ENCODE measurements at places on chromosomes 16 and 17. TPM values are rescaled to one million over a fixed set of nuclear protein-coding genes. Genes with fewer than 3 reads are reported as not detected.

GRAPL gene
- total RNA-seq = 1.1 TPM

ZFPM1 gene
- total RNA-seq = 0.89 TPM

GABARAP gene
- 324 TPM for total RNA-seq

LPCAT2 gene
- 14.8 TPM for total RNA-seq

ANKS4B gene
- total RNA-seq = not detected

ARSG gene
- 3.0 TPM for total RNA-seq

KRTAP16-1 gene
- not detected for total RNA-seq

TLCD2 gene
- total RNA-seq = 2.6 TPM

ATP1B2 gene
- total RNA-seq = 2.7 TPM

GRCh38 chr17:4576729-4577322 lies 7.5 kb upstream of the SMTNL2 start:
- no peak overlapping the region for H3K4me3 ChIP-seq
- peaks cover 2% of the 10 kb centered on the region for H3K27me3 ChIP-seq
- peak; percentile 62 for DNase-seq
- no peaks in the 10 kb centered on the region for H3K36me3 ChIP-seq
- H3K4me1 ChIP-seq = peaks cover 29% of the 10 kb centered on the region

DNA sequence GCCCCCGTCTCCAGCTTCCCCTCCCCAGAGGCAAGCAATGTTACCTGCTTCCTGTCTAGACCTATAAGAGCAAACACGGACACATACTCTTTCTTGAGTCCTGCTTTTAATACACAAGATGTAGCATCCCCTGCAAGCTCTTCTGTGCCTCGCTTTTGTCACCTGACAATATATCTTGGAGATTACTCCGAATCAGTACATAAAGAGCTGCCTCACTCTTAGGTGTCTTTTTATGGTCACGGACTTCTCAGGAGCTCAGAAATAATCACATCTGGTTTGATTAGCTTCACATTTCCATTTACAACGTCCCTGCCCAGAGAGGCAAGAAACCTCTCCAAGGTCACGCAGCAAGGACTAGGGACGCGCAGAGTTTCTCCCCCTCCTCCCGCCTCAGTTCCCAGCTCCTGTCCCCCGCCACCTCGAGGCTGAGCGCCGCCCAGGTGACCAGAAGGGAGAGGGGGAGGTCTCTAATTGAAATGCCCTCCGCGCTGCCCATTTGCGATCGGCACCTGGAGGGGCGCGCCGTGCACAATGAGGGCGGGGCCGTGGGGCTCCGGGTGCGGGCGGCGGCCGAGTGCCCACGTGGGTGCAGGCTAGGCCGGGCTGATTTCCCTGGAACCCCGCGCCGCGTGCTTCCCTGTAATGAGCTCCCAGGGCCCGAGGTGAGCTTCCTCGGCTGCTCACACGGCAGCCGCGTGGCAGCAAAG lies 13.8 kb upstream of the SEZ6 start:
- no peak overlapping the region for H3K27ac ChIP-seq
- no peaks in the 10 kb centered on the region for H3K36me3 ChIP-seq
- peaks cover 80% of the 10 kb centered on the region for H3K27me3 ChIP-seq
- no peaks in the 10 kb centered on the region for H3K4me1 ChIP-seq
- no peak overlapping the region for H3K4me3 ChIP-seq
- no peak for DNase-seq

DNA sequence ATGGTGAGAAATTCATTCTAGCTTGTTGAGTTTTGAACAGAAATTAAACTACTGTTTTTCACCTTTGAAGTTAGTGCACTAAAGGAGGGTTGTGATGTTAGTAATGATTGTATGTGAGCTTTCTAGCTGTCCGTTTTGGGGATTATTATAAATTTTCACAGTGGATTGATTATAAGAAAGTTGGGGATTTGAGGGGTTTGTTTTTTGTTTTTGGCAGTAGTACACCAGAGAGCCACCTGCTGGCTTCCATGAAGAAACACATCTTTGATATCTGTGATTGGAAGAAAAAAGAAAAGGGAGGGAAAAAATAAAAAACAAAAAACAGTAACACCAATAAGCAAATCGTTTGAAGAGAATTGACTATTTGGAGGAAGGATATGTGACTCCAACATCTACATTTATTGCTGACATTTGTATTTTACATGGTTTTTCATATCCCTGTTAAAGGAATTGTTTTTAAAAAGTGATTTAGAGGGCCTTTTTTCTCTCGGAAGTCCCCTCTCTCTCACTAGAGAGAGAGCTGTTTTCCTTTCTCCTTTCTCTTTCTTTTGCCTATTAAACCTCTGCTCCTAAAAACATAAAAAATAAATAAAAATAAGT lies 1469.5 kb upstream of the GOT2 start:
- H3K4me1 ChIP-seq = no peaks in the 10 kb centered on the region
- H3K27me3 ChIP-seq = no peaks in the 10 kb centered on the region
- no peak overlapping the region for H3K27ac ChIP-seq
- H3K4me3 ChIP-seq = no peak overlapping the region
- DNase-seq = peak; percentile 42

DNA sequence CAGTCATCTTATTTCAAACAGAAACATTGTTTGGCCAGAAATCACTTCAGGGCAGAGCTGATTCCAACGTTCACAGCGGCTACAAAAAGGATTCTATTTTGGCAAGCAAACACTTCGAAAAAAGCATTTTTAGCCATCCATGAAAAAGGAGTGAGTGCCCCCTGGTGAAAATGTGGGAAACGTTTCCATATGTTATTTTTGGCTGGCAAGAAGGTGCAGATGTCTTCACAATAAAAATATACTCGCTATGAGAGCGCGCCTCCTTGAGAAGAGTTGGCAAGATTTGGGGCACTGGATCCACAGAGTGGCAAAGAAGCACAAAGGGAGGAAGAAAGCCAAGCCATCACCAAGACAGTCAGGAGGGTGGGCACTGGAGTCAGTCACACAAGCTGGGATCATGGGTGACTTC lies 191.1 kb downstream of the CHD9NB start:
- H3K36me3 ChIP-seq = no peaks in the 10 kb centered on the region
- no peak overlapping the region for H3K27ac ChIP-seq
- peak; percentile 61 for DNase-seq
- no peaks in the 10 kb centered on the region for H3K27me3 ChIP-seq

GRCh38 chr16:66416939-66417700 lies 10.0 kb upstream of the BEAN1 start:
- no peak for DNase-seq
- no peak overlapping the region for H3K27ac ChIP-seq
- no peak overlapping the region for H3K4me3 ChIP-seq
- peaks cover 9% of the 10 kb centered on the region for H3K27me3 ChIP-seq

GRCh38 chr17:39605492-39606433 lies 2.0 kb downstream of the NEUROD2 start:
- peaks cover 96% of the 10 kb centered on the region for H3K27me3 ChIP-seq
- no peaks in the 10 kb centered on the region for H3K36me3 ChIP-seq
- H3K4me3 ChIP-seq = no peak overlapping the region
- DNase-seq = no peak
- peaks cover 31% of the 10 kb centered on the region for H3K4me1 ChIP-seq
- no peak overlapping the region for H3K27ac ChIP-seq

GRCh38 chr17:65455972-65456343 lies 105.5 kb downstream of the AXIN2 start:
- H3K4me3 ChIP-seq = no peak overlapping the region
- peaks cover 26% of the 10 kb centered on the region for H3K4me1 ChIP-seq
- no peaks in the 10 kb centered on the region for H3K36me3 ChIP-seq
- H3K27ac ChIP-seq = no peak overlapping the region

DNA sequence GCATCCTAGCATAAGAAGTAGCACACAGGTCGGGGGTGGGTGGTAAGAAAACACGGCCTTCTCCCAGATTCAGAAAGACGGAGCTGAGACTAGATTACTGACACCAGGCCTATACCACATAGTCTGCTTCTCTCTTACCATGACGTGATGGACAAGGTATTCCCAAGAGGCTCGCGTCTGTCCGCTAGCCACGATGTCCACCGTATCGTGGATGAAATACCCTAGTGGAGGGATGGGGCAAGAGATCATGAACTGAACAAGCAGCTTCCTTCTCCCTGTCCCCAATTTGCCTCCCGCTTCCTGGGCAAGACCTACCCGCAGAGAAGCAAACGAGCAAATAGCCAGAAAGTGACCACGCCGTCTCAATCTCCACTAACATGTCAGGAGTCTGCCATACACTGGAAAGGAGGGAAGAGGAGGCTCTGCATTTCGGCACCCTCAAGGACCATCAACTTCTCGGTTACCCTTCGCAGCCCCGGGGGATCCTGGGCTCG lies 820 bp downstream of the TLCD1 start:
- DNase-seq = peak; percentile 51
- peak overlapping the region; percentile 52 for H3K4me3 ChIP-seq
- H3K4me1 ChIP-seq = peaks cover 62% of the 10 kb centered on the region
- H3K36me3 ChIP-seq = peaks cover 41% of the 10 kb centered on the region
- peak overlapping the region; percentile 85 for H3K27ac ChIP-seq

DNA sequence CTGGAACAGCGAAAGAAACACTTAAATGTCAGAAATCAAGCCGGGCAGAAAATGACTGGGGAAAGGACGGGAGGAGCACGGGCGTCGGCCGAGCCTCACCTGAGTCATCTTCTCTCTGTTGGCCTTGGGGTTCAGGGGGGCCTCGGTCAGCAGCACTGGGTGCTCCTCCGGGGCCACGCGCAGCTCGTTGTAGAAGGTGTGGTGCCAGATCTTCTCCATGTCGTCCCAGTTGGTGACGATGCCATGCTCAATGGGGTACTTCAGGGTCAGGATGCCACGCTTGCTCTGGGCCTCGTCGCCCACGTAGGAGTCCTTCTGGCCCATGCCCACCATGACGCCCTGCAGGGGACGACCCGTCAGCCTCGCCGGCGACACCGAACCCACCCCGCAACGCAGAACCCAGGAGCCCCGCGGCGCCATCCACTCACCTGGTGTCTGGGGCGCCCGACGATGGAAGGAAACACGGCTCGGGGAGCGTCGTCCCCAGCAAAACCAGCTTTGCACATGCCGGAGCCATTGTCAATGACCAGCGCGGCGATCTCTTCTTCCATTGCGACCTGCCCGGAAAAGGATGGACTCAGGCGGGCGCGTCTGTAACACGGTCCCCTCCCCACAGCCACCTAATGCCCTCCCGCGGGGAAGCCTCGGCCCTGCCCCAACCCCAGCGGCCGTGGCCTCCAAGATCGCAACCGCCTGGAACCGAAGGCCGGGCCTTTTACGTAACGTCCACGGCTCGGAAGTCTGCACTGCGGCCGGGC lies 616 bp downstream of the ACTG1 start:
- peak overlapping the region; percentile 100 for H3K4me3 ChIP-seq
- H3K36me3 ChIP-seq = peaks cover 45% of the 10 kb centered on the region
- no peak for DNase-seq
- peaks cover 45% of the 10 kb centered on the region for H3K4me1 ChIP-seq

DNA sequence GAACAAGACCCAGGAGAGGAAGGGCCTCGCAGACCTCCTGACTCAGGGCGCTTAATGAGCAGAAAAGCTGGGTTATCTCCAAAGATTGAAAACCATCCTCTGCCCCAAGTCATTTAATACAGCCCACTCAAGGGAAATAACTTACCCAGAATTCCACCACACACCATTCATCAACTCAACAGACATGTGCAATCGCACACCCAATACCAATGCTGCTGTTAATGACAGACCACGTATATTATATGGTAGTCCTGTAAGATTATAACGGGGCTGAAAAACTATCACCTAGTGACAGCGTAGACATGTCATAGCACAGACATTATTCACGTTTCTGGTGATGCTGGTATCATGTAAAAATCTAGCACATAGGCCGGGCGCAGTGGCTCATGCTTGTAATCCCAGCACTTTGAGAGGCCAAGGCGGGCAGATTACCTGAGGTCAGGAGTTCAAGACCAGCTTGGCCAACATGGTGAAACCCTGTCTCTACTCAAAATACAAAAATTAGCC lies 52.5 kb upstream of the HELZ start:
- H3K4me3 ChIP-seq = no peak overlapping the region
- peaks cover 6% of the 10 kb centered on the region for H3K4me1 ChIP-seq
- DNase-seq = no peak
- no peaks in the 10 kb centered on the region for H3K36me3 ChIP-seq

- peak overlapping the region; percentile 99 for H3K4me3 ChIP-seq
- peaks cover 23% of the 10 kb centered on the region for H3K4me1 ChIP-seq
- DNase-seq = peak; percentile 25
These were observed 1.6 kb downstream of the ZNF629 start for GRCh38 chr16:30785126-30786106.

GRCh38 chr16:79497606-79498350 lies 102.8 kb downstream of the MAF start:
- H3K27me3 ChIP-seq = no peaks in the 10 kb centered on the region
- H3K36me3 ChIP-seq = no peaks in the 10 kb centered on the region
- H3K4me1 ChIP-seq = no peaks in the 10 kb centered on the region
- H3K4me3 ChIP-seq = no peak overlapping the region

DNA sequence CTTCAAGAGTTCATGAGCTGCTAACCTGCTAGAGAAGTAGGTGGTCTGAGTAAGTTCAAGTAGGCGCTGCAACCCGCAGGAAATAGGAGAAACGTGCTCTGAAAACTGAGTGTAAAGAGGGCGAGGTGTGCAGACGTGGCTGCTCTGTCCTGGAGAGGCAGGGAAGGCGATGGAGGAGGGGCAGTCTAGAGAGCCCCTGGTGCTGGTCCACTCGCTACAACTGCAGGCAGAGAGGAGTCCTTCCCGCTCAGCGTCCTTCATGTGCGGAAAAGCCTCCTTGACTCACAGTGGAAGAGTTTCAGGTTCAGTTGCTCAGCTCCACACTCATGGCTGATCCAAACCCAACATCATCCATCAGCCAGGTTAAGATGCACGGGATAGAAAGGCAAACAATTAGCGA lies 12.1 kb downstream of the ABCA3 start:
- no peak overlapping the region for H3K4me3 ChIP-seq
- H3K27ac ChIP-seq = no peak overlapping the region
- H3K4me1 ChIP-seq = no peaks in the 10 kb centered on the region
- H3K27me3 ChIP-seq = peaks cover 2% of the 10 kb centered on the region
- peaks cover 36% of the 10 kb centered on the region for H3K36me3 ChIP-seq

DNA sequence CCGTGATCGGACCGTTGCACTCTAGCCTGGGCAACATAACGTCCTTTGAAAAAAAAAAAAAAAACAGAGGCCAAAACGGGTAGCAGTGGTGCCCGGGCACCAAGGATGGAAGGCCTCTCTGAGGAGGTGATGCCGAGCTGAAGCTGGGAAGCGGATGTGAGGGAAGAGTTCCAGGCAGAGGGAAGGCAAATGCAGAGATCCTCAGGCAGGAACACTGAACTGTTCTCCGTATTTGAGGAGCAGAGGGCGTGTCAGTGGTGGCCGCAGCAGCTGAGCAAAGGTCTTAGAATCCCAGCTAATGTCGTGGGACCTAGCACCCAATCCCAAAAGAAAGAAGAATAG lies 656 bp upstream of the KCTD13 start:
- DNase-seq = peak; percentile 71
- no peaks in the 10 kb centered on the region for H3K27me3 ChIP-seq
- peak overlapping the region; percentile 83 for H3K4me3 ChIP-seq
- peak overlapping the region; percentile 93 for H3K27ac ChIP-seq
- peaks cover 18% of the 10 kb centered on the region for H3K4me1 ChIP-seq
